ENCODE measurements at places on chromosomes 5 and 9. TPM values are rescaled to one million over a fixed set of nuclear protein-coding genes. Genes with fewer than 3 reads are reported as not detected.

TLX3 gene
- total RNA-seq = 161 TPM

HBEGF gene
- 2.5 TPM for total RNA-seq

TMEM167A gene
- 145 TPM for total RNA-seq

CCL21 gene
- not detected for total RNA-seq

CTXN3 gene
- not detected for total RNA-seq

SPATA31D4 gene
- total RNA-seq = not detected

CNTNAP3 gene
- total RNA-seq = 12.6 TPM

CYLC2 gene
- total RNA-seq = not detected

PCDHGA8 gene
- total RNA-seq = 7.2 TPM

LCN10 gene
- total RNA-seq = not detected

ARID3C gene
- total RNA-seq = not detected

MARVELD2 gene
- total RNA-seq = 1.6 TPM

TXNDC15 gene
- 57.5 TPM for total RNA-seq

ADGRD2 gene
- total RNA-seq = not detected

TMEM174 gene
- not detected for total RNA-seq

UBE2QL1 gene
- total RNA-seq = 4.5 TPM

COQ4 gene
- 35.8 TPM for total RNA-seq

FOXD4L5 gene
- total RNA-seq = not detected

LOX gene
- 0.27 TPM for total RNA-seq

EFCAB9 gene
- not detected for total RNA-seq

IL3 gene
- not detected for total RNA-seq

ZNF883 gene
- total RNA-seq = 18.4 TPM

ARL14EPL gene
- not detected for total RNA-seq
